ENCODE measurements at places on chromosomes 5 and 9.

DNA sequence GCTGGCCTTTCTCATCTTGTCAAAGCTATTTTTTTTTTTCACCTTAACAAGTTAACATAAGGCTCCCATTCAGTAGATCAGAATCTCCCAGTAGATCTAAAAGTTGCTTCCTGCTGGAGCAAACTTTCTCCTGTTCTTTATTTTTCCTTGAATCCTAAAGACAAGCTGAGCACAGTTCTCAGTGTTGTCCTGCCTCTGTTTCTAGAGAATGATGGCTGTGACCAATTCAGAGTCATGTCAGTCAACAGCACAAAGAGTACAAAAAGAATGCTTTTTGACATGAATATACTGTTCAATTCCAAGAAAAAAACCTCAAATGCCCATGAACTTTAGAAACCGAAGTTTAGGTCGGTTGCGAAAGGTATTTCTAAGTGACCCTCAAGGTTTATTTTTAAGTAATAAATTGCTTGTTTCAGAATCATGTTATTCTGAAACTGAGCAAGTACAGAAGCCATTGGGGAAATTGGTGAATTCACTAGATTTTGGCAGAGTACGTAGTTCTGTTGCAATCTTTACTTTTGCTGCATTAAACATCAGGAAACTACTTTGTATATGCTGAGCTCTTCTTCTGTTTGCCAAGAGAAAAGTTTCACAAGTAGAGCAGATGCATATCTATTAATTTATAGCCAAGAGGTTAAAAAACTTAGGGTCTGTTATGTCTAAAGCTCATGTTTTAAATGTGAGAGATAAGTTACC lies 161.7 kb upstream of the RPS23 start:
- no peak for DNase-seq

DNA sequence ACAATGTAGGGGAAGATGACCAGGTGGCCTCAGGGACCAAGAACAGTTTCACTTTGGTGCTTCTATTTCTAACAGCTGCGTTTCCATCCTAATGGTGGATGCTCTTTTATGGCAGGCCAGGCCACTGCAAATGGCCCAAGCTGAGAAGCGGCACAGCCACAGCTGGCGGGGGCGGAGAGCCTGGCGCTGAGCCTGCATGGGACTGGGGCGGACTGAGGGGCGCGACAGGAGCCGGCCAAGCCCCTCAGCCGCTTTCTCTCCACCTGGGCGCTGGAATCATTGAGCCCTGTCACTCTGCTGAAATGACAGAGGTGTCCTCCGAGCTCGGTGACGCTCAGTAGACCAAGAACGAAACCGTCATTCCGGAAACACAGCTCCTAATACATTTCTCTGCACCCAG lies 317.3 kb upstream of the PDE4D start:
- DNase-seq, result no peak

DNA sequence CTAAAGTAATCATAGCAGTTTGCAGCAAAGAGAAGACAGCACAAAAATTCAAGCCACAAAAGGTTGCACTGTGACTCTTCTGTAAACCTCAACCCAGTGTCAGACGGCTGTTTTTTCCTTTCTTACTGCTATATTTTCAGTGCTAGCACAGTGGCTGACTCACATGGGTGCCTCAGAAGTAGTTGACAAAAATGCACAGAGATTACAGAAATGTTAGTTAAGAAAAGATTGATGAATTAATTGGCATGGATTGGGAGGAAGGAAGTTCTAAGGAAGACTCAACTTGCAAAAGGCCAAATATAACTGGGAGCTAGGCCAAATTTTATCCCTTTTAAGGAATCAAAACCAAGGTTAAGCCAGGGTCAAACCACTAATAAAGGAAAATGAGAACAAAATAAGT lies 43.7 kb upstream of the ITGA1 start:
- no peak for DNase-seq

- DNase-seq, result no peak
These were observed 13.6 kb downstream of the LCN10 start for GRCh38 chr9:136729144-136729543.

GRCh38 chr9:72978744-72979143 lies 25.9 kb upstream of the ALDH1A1 start:
- no peak for DNase-seq

GRCh38 chr9:83557317-83557716 lies 19.1 kb upstream of the FRMD3 start:
- DNase-seq, result no peak

DNA sequence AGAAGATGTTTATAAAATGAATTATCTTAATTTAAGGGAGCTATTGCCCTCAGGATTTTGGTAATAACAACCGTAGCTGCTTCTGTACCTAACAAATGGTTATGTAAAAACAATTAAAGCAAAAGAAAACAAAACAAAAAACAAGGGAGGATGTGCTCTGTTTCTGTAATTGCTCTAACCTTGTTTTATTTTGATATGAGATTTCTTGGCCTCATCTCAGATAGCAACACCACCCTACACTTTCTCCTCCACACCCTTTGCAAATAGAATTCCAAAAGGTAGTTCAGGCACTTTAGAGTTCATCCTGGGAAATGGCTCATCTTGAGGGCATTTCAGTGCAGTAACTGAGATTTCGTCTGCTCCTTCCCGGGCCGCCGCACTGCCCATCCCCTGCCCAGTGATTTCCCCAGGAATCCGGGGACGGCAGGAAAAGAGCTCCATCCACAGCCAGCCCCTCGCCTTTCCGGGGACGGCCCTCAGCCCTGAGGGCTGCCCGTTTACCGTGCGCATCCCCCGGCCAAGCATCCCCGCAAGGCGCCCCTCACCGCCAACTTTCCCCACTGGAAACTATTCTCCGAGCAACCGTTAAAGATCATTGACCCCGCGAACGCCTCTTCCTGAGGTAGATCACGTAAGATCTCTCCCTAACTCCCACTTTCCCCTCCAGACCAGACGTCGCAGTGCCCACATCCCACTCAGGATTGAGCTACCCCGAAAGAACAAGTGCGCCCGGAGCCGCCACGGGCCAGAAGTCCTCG lies 1.2 kb downstream of the FNBP1 start:
- no peak for DNase-seq

- DNase-seq, result no peak
These were observed 2.8 kb downstream of the SMIM32 start for GRCh38 chr5:136190091-136190720.

- DNase-seq, result no peak
These were observed 138.4 kb upstream of the RPS23 start for GRCh38 chr5:82416512-82416911.

- no peak for DNase-seq
These were observed 7.6 kb upstream of the SLC30A5 start for GRCh38 chr5:69086206-69086605.

GRCh38 chr5:135455876-135456237 lies 3.7 kb upstream of the TIFAB start:
- DNase-seq, result no peak

- DNase-seq, result no peak
These were observed 203.3 kb downstream of the ADAMTS12 start for GRCh38 chr5:33688526-33688925.

- no peak for DNase-seq
These were observed 186.2 kb downstream of the RORB start for GRCh38 chr9:74683322-74683721.

GRCh38 chr5:112965733-112966306 lies 10.8 kb upstream of the DCP2 start:
- DNase-seq, result no peak

- DNase-seq, result peak; percentile 42
These were observed 33.5 kb downstream of the TLX3 start for GRCh38 chr5:171342362-171343111.

GRCh38 chr5:160097991-160098390 lies 21.3 kb downstream of the PWWP2A start:
- DNase-seq, result no peak

DNA sequence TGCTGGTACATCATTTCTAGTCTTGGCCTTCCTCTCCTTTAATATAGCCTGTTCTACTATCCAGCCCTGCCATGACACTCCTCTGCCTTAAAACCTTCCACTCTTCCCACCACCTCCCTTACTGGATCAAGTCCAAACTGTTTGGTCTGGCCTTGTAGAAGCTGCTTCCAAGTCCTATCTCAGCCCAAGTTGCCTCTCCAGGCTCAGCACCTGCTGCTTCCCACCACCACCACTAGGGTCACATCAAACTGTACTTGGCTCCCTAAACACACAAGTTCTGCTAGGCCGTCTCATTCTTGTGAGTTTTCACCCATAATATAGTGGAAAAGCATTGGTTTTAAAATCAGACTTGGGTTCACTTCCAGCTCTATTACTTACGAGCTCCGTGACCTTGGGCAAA lies 1.4 kb downstream of the NDUFA8 start:
- DNase-seq, result no peak

DNA sequence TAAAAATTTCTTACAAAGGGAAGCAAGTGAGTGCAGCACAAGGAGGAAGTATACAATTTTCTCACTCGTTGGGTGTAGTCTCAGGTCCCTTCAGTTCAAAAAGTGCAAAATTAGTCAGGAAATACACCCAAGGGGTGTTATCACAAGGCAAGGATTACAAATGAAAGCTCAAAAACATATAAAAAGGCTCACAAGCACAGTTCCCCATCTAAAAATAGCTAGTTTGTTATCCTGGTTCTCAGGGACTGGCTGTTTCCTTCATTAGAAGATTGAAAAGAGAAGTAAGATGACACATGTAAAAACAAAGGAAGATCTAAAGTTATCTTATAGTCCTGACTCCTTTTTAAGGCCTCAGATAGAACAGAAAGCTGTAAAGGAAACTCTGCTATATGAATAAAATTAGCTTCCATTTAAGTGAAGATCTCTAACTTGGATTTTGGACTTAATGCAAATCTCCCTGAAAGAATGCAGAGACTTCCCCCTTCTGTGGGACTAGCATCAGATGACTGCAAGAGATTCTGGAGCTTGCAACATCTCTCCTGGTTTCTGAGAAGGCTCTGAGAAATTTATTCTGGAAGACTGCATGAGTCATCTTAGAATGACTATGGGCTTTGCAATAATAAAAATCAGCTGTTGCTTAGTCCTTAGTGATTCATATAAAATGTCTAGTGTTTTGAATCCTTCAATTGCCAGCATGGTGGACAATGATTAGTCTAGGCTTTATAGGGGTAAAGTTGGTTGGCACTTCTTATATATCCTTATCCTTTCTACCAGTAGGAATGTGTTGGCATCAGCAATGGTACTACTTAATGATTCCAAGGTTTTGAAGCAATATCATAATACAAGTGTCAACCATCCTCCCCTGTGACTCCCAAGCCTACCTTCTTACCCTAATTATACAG lies 25.4 kb downstream of the DAB2 start:
- DNase-seq, result peak; percentile 52

GRCh38 chr5:151459680-151460324 lies 12.4 kb downstream of the SLC36A1 start:
- DNase-seq, result no peak

DNA sequence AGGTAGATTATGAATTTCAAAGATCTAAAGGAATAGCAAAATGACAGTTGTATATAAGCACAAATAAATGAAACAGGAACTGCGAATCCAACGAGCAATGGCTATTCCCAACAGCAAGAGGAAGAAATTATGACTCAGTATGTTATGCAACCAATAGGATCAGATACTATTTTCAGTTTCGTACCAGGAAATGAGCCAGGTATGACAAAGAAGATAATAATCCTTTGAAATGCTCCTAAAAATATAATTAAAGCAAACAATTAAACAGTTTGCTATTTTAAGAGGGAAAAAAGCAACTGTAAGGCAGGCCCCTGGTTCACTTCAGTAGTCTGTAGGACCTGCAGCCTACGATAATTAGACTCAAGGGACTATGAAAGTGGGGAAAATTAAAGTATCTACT lies 58.9 kb downstream of the AUH start:
- peak; percentile 64 for DNase-seq

DNA sequence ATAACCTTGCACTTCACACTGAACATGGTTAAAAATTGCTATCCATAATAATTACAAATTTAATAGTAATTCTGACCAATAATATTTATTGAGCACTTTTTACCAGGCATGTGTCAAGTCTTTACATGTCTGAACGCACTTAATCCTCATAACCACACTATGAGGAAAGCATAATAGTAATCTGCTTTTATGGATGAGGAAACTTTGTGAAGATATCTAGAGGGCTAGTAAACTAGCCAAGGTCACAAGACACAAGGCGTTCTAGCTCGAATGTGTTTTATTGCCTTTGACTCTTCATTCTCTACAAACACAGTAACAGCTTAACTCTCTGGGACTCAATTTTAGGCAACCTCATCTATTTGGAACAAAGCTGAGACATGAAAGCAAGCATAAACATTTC lies 205.1 kb downstream of the ARHGEF28 start:
- DNase-seq, result no peak

DNA sequence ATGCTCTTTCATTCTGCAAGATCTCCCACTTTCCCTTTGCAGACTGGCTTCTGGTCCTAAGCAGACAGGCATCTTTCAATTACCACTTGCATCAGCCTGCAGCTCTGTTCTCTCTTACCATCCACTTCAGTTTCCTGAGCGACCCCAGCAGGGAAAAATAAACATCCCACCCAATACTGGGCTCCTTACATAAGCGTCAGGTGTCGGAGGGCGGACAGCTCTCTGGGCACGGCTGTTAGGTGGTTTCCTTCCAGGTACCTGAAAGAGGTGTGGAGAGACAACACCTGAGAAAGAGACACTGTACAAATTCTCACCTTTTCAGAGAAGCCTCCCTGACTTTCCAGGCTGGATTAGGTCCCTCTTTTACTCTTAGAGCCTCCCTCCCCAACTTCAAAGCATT lies 145.1 kb upstream of the PANK3 start:
- DNase-seq, result no peak

DNA sequence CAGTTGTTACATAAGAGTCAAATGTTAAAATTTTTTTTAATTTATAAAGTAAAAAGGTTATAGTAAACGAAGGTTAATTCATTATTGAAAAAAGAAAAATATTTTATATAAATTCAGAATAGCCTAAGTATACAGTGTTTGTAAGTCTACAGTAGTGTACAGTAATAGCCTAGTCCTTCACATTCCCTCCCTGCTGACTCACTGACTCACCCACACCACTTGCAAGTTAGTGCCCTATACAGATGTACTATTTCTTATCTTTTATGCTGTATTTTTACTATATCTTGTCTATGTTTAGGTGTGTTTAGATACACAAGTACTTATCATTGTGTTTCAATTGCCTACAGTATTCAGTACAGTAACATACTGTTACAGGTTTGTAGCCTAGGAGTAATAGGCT lies 57.6 kb downstream of the MAMDC2 start:
- no peak for DNase-seq

DNA sequence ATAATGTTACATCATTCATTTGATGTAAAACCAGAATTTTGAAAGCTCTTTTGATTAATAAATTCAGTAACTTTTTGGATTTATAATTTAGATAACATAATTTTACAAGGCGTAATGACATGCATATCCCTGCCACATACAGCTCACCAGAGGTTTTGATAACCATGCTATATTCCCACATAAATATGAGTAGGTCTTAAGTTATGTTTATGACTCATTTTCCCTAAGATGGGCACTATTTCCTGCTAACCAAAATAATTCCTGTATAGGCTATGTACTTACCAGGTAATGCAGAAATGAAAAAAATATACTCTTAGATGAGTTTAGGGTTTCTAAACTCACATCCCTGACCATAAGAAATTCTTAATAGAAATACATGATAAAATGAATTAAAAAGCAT lies 93.9 kb upstream of the EDIL3 start:
- DNase-seq, result no peak

GRCh38 chr9:113886026-113886369 lies 9.9 kb downstream of the ZNF618 start:
- no peak for DNase-seq

GRCh38 chr5:104198156-104198555 lies 635.6 kb upstream of the NUDT12 start:
- DNase-seq, result no peak

All from glomerular endothelial cell (primary cell).